ENCODE measurements at places on chromosomes 2 and 18.

DNA sequence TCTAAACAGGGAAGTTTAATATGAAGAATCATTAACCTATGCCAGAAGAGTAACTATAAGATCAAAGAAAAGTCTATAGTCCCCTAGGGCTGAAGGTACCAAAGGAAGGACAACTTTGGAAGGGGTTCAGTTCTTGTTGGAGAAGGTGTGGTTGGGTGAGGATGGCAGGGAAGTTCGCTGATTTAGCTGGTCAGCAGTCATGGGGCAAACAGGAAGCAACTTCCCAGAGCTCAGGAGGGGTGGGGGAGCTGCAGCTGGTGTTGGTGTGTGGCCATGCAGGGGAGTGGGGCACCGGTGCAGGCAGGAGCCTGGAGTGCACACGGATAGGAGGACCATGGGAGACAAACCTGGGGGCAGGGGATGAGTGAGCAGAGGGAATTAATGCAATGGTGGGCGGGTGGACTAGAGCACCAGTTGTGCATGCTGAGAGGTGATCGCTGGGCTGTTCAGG lies 34.0 kb downstream of the FHOD3 start:
- DNase-seq = no peak

DNA sequence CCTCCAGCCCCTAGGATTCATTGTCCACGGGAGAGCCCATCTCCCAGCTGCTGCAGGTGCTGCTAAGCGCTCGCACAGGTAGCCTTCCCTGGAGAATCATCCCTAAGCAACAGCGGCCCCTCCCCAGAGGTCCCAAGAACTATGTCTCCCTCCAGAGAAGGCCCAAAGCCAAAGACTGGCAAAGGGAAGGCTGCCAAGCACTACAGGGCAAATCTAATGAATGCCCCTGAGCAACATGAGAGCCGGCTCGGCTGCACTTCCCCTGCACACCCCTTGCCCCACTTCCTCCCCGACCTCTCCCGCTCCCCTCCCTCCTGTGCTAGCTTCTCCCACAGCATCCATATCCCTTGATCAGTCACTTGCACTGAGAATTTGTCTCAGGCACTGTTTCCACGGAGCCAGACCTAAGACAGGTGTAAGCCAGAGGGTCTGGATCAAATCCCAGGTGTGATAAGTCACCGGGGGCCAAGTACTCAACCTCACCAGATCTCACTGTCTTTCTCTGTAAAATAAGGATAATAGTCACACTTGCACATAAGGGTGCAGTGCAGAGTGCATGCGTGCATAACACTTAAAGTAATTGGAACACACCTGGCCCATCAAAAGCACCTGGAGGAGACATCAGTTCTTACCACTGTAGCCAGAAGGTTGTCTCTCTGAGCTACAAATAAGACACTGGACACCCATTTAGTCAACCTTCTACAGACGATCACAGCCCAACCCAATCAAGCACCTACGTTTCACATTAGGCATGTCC lies 20.1 kb upstream of the COL6A3 start:
- no peak for DNase-seq

- no peak for DNase-seq
These were observed 688 bp upstream of the ARHGAP28 start for GRCh38 chr18:6728809-6729246.

DNA sequence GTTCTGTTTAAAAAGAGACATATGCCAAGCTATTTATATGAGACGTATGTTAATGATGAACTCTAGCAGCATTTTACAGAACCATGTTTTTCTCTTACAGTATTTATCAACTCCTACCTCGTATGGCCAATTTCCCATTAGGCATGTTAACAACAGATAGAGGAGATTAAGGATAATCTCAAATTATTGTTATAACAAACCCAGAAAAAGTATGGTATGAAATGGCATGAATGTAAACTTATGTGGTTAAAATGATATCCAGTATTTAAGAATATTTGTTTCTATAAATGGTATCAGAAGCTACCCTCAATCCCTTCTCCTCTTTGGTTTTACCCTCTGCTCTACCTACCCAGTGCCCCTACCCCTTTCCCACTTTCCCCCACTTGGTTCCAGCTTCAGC lies 132.0 kb downstream of the IKZF2 start:
- no peak for DNase-seq

DNA sequence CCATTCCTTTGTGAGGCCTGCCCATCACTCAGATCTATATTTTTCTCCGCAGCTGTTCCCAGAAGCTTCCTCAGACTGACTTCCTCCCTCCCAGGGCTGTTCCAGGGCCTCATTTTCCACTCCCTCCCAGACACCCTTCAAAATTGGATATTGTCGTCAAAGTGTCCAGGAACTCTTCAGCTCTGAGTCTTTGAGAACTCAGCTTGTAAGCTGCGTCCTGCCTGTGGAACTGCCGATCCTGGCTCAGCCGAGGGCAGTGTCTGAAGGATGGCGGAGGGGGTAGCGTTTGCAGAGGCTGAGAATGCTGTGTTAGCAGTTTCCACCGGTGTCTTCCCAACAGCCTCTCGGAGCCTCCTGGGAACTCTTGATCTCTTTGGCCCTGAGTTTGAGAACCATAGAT lies 27.1 kb downstream of the NCK2 start:
- no peak for DNase-seq

DNA sequence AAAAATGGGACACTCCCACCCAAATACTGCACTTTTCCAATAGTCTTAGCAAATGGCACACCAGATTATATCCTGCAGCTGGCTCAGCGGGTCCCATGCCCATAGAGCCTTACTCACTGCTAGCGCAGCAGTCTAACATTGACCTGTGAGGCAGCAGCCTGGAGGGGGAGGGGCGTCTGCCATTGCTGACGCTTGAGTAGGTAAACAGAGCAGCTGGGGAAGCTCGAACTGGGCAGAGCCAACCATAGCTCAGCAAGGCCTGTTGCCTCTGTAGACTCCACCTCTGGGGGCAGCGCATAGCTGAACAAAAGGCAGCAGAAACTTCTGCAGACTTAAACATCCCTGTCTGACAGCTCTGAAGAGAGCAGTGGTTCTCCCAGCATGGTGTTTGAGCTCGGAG lies 110.4 kb downstream of the CTIF start:
- no peak for DNase-seq

GRCh38 chr2:72013726-72014125 lies 133.9 kb downstream of the CYP26B1 start:
- no peak for DNase-seq

DNA sequence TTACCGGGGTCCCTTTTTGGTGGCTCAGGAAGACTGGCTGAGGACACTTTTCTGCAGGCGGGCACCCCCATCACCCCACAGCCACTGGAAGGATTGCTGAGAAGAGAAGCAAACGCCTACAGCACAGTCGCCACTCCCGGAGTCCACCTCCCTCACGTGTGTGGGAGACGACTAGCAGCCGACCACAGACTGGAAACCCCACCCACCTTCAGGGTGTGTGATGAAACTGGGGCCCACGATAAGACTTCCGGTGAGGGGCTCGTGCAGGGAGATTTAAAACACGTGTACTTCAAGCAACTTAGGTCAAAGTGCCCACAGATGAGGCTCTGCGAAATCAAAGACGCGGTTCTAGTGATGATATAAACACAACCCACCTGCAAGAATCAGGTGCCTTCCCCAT lies 26.3 kb downstream of the MBP start:
- peak; percentile 87 for DNase-seq

DNA sequence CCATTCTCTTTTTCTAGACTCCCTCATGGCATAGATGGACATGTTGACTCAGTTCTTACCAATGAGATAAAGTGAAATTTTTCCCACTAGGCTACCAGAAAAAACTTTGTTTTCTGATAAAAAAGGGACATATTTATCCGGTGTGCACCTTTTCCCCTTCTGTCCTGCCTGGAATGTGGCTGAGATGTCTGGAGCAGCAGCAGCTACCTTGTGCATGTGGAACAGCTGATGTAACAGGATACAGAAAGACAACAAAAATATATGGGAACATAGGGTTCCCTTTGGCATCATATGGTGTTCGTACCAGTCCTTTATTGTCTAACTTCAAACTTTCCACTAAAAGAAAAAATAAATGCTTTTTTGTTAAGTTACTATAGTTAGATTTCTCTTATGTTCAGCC lies 460.2 kb upstream of the HS6ST1 start:
- no peak for DNase-seq

DNA sequence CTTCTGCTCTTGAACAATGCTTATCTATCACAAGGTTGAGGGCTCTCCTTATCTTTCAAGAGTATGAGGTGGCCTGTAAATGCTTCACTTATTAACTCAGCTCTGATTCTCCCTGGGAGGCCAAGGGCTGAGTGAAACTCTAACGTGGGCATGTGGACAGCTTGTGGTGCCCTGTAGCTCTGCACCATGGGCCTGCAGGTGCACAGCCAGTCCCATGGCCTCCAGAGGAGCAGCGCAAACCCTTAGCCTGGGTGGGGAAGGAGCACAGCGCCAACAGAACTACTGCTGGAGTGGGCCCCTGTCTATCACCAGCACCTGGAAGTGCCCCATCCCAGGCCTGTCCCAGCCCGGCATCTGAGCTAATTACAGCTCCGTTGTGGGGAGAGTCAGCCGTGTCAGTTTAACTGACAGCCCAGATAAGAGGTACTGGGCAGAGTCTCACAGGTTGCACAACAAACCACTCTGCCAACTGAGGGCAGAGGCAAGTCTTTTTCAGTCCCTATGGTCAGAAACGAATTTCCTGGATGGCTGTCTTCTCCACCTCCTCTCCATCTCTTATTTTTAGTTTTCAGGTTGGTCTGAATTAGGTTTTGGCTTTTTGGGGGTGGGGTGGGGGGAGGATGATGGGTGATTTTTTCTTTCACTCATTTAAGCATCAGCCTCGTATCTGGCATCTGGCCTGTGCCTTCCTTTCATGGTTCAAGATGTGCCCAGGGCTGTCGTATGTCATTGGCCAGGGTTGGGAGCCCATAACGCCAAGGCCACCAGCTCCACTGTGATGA lies 219.5 kb downstream of the BCL2 start:
- peak; percentile 93 for DNase-seq

- DNase-seq = peak; percentile 91
These were observed 222.1 kb downstream of the MTX2 start for GRCh38 chr2:176491172-176491904.

GRCh38 chr2:44937688-44938240 lies 3.7 kb upstream of the SIX3 start:
- no peak for DNase-seq

GRCh38 chr18:62566199-62566598 lies 43.4 kb downstream of the ZCCHC2 start:
- no peak for DNase-seq

- DNase-seq = peak; percentile 42
These were observed 898.9 kb downstream of the CPS1 start for GRCh38 chr2:211455216-211455841.

GRCh38 chr2:129240061-129240460 lies 739.4 kb upstream of the RAB6C start:
- no peak for DNase-seq

DNA sequence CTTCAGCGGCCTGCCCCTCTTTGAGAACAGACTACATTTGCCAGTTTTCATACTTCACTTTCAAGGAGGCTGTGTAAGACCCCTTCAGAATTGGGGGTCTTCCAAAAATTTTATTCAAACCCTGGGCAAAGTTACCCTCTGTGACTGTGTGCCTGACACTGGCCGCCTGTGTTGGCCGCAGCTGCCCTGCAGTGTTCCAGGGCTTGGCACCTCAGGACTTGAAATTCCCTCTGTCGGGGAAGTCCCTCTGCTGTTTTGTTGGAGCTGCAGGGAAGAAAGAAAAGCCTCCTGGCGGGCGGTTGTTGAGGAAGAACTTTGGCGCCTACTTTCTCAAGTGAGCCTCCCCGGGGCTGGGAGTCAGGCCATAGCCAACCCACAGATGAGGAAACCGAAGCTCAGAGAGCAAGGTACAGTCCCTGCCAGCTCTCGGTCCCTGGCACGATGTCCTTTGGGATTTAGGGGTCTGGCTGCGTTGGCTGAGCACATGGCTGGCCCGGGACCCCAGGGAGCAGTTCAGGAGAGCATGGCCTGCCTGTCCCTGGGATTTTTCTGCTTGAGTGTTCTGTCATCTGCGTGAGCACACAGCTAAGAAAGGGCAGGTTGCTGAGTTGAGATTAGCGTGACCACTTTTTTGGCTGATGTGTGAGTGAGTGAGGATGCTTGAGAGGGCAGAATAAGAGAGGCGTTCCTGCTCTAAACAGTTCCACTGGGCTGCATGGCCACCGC lies 17.9 kb upstream of the ASB1 start:
- DNase-seq = no peak

DNA sequence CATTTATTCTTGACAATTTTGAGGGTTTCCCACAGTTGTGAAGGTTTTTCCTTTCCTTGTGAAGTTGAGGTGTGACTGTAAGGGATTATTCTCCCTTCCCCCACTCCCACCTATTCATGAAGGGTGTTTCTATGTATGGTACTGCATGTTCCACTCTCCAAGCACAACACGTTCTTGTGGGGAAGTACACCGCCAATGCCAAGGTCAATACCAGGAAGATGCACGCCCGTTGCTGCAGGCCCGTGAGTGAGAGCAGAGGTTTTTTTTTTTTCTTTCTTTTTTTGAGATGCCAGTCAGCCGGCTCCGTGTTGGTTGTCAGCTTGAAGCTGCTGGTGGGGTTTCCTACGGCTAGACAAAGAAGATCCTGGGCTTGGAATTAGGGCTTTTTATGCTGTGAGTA lies 38.6 kb upstream of the EPHA4 start:
- DNase-seq = no peak

DNA sequence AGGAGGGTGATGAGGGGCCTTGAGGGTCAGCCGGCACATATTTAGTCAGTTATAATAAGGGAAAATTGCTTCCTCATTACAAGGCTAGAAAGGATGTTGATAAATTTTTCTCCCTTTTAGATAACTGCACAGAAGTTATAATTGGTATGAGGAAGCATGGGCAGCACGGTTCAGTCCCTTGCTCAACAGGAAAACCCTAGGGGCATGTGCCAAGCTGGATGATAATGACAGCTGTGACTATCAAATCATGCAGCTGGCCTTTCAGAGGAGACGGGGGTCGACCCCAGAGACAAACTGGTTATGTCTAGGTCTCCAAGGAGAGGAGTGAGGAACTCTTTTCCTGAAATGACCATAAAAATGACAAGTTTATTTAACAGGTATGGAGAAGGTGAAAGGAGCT lies 448.1 kb upstream of the VRK2 start:
- no peak for DNase-seq

DNA sequence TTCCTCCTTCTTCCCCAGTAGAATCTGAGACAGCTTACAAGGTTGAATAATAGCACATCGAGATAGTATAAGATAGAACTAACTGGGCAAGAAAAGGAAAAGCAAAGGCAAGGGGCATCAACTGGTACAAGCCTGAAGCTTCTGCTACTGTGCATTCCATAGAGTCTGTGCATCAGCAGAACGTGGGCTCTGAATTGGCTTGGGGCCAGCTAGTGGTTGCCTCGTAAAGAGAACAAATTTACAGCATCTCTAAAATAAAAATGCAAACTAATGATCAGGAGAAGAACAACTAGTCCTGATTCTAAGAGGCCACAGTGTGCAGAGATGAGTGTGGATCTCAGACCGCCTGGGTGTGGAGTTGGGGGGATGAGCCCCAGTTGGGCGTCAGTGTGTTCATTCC lies 36.6 kb downstream of the UPP2 start:
- no peak for DNase-seq

Measured in DND-41 (cell line).